ENCODE measurements at places on chromosomes 11 and 22. TPM values are rescaled to one million over a fixed set of nuclear protein-coding genes. Genes with fewer than 3 reads are reported as not detected.

RAB3IL1 gene
- total RNA-seq: 11.9 TPM

DNA sequence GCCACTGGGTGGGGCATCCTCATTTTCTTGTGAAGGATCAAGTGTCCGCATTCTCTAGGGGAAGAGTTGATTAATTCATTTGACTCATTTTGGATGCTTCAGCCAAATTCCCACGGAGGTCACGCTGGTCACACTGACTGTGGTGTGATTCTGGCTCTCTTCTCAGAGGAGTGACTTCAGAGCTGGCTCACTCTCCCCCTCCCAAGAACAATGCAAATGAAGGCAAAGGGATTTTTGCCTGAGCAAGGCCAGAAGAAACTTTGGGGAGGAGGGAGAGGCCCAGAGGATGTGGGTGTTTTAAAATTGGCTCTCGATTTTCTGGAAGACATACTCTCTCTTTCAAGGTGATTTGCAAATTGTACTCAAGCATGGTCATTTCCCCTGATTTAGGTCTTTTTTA lies 51.1 kb upstream of the LMO2 start:
- no peaks in the 10 kb centered on the region for H3K27me3 ChIP-seq
- no peaks in the 10 kb centered on the region for H3K36me3 ChIP-seq
- H3K4me3 ChIP-seq: no peak overlapping the region
- H3K4me1 ChIP-seq: peaks cover 17% of the 10 kb centered on the region

DNA sequence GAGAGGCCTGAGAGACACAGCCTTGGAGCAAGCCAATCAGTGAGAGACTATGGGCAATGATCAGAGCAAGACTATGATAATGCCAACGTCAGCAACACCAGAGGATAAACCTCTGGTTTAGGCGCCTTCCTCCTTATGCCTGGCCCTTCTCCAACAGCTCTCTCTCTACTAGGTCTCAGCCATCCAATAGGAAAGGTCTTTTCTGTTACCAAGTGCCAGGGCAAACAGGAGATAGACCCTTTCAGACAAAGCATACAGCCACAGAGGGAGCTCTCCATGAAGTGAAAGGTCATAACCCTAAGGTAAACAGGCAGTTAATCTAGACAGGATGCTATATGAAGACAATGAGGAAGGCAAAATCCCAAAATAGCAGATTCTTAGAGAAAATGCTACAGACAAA lies 9.5 kb downstream of the STK33 start:
- H3K27ac ChIP-seq: no peak overlapping the region
- peaks cover 4% of the 10 kb centered on the region for H3K4me1 ChIP-seq
- H3K4me3 ChIP-seq: no peak overlapping the region

- peaks cover 15% of the 10 kb centered on the region for H3K4me1 ChIP-seq
- H3K4me3 ChIP-seq: no peak overlapping the region
- peaks cover 1% of the 10 kb centered on the region for H3K36me3 ChIP-seq
- no peak overlapping the region for H3K27ac ChIP-seq
- DNase-seq: no peak
These were observed 123.8 kb downstream of the LARGE1 start for GRCh38 chr22:33796494-33796893.

- peaks cover 6% of the 10 kb centered on the region for H3K27me3 ChIP-seq
- H3K36me3 ChIP-seq: no peaks in the 10 kb centered on the region
- H3K4me3 ChIP-seq: no peak overlapping the region
- no peak for DNase-seq
These were observed 3.0 kb upstream of the APLNR start for GRCh38 chr11:57240007-57240406.

OR4A16 gene
- total RNA-seq: not detected

DNA sequence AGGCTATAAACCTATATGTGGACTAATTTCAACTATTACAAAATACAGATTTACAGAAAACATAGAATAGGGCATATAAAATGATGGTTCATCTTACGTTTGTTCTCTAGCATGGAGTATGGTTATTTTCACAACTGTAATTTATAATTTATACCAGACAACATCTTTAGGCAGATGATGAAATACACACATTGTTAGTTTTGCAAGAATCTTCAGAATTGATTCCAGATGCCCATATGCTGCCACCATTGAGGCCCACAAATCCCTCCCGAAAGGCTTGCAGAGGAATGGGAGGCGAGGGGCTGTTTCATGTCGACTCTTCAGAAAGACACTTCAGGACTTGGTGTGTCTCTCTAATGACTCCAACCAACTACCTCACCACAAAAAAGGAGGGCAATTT lies 6.2 kb downstream of the PTPN5 start:
- H3K4me1 ChIP-seq: no peaks in the 10 kb centered on the region
- no peak overlapping the region for H3K27ac ChIP-seq
- no peak overlapping the region for H3K4me3 ChIP-seq
- peaks cover 68% of the 10 kb centered on the region for H3K27me3 ChIP-seq
- H3K36me3 ChIP-seq: no peaks in the 10 kb centered on the region

DNA sequence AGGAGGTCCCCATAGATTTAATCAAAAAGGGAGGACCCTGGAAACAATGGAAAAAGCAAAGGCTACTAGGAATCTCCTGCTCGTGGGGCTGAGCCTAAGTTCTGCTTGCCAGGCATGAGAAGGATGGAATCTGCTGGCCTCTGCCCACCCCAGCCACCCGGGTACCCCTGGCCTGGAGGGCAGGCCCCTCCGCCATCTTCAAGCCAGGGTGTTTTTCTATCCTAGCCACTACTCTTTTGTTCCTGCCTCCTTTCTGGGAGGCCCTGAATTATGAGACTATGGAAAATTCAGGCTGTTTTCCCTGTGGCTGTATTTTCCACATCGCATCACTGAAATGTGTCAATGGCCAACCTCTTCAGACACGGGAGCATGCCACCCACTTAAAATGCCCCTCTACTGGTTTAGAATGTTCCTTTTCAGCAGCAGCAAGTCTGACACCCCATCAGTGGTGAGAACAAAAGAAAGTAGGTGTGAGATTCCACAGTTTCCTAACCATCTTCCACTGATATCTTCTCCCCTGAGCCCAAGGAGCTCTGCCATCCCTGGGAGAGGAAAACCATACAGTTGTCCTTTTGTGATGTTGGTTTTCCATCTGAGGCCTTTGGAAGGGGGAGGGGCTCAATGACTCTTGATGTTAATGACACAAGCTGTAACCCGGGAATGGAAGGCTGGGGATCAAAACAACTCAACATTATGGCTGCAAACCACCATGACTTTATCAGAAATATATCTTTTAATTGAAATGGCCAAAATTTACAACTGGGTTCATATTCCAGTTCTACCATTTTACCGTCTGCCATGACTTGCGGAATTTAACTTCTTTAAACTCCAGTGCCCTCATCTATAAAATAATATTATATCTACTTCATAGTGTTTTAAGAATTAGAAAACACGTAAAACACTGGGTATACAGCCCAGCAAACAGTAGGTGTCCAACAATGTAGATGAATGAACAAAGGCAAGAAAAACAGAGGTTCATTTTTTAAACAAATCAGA lies 22.2 kb downstream of the DKK3 start:
- no peak for DNase-seq
- H3K4me1 ChIP-seq: peaks cover 11% of the 10 kb centered on the region
- no peak overlapping the region for H3K4me3 ChIP-seq
- H3K27me3 ChIP-seq: no peaks in the 10 kb centered on the region
- no peaks in the 10 kb centered on the region for H3K36me3 ChIP-seq

SNX15 gene
- 19.2 TPM for total RNA-seq

DNA sequence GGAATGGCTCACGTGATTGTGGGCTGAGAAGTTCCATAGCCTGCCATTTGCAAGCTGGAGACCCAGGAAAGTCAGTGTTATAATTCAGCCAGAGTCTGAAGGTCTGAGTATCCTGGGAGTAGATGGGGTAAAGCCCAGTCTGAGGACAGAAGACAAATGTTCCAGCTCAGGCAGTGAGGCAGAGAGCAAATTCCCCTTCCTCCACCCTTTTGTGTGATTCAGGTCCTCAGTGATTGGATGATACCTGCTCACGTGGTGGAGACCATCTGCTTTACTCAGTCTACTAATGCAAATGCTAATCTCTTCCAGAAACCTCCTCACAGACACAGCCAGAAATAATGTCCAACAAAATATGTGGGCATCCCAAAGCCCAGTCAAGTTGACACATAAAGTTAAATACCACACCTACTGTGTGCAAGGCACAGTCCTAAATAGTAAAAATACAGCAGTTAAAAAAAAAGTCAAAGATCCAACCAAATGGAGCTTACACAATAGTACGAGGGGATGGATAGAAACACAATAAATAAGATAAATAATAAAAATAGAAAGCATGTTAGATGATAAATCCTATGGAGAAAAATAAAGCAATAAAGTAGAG lies 13.2 kb upstream of the APOL6 start:
- DNase-seq: no peak
- H3K27ac ChIP-seq: no peak overlapping the region
- no peaks in the 10 kb centered on the region for H3K36me3 ChIP-seq
- no peak overlapping the region for H3K4me3 ChIP-seq

WNT11 gene
- total RNA-seq: 22.5 TPM

- H3K27ac ChIP-seq: no peak overlapping the region
These were observed 1399.9 kb downstream of the BRD1 start for GRCh38 chr22:48427731-48428211.

GRM5 gene
- total RNA-seq: 0.35 TPM

FOLR1 gene
- total RNA-seq: 0.44 TPM

GRCh38 chr11:74257959-74258553 lies 53.4 kb downstream of the P4HA3 start:
- H3K4me3 ChIP-seq: no peak overlapping the region
- H3K36me3 ChIP-seq: peaks cover 16% of the 10 kb centered on the region
- no peaks in the 10 kb centered on the region for H3K27me3 ChIP-seq
- peaks cover 20% of the 10 kb centered on the region for H3K4me1 ChIP-seq
- no peak overlapping the region for H3K27ac ChIP-seq
